ENCODE measurements at places on chromosomes 6 and 20. TPM values are rescaled to one million over a fixed set of nuclear protein-coding genes. Genes with fewer than 3 reads are reported as not detected.

DNA sequence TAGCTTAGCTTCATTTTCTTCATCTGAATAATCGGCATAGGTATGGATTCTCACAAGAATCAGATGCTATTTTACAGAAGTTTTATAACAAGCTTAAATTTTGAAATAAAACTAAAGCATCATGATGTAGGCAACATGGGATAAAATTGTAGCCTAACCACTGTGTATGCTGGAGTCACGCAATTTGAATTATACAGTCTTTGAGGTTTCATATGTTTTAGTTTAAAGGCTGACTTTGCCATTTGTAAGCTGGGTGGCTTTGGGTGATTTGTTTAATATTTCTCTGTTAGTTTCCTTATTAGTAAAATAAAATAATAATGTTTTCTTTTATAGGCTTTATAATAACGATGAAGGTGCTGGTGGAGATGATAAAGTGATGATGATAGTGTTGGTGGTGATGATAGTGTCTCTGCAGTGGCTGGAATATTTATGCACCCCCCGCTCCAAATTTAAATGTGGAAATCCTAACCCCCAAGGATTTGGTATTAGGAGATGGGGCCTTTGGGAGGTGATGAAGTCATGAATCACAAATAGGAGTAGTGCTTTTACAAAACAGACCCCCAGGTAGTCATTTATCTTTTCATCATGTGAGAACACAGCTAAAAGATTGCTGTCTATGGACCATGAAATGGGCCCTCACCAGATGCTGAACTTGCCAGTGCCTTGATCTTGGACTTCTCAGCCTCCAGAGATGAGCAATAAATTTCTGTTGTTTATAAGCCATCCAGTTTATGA is 42.0 kb downstream of the DOK5 start:
- no peak for DNase-seq

- no peak for DNase-seq
Measured at GRCh38 chr6:138662471-138662870, 111.1 kb upstream of the CCDC28A start.

WRNIP1 gene
- 63.4 TPM for total RNA-seq

ULBP1 gene
- 3.4 TPM for total RNA-seq

DNA sequence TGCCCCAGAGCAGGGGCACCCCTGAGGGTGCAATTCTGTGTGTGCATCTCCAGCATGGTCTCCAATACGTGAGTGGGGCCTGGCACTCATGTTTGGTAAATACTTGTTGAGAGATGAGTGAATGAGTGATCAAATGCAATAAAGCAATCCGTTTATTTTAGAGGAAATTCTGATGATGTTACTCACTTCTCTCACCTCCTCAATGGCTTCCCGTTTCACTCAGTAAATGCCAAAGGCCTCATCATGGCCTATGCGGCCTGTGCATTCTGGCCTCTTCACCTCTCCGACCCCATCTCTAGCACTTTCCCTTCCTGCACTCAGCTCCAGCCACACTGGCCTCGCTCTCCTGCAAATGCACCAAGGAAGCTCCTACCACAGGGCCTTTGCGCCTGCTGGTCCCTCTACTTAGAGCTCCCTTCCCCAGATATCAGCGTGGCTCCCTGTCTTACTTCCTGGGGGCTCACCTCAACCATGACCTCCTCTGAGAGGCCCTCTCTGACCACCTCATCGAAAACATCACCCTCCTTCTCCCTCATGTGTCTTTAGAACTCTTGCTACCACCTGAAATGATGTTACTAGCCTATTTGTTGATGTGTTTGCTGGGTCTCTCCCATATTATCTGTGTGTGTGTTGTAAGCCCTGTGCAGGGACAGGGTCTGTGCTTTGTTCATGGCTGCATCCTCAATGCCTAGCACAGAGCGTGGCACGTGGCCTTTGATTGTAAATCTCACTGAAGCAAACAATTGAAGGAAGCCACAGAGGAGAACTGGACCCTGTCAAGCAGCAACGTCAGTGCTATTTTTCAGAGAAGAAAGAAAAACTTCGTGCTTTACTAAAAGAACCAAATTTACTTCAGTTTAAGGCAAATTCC is 42.6 kb downstream of the RAB44 start:
- DNase-seq = no peak

GPSM3 gene
- total RNA-seq = 3.9 TPM

GRCh38 chr20:41408156-41408794 is 41.7 kb upstream of the EMILIN3 start:
- DNase-seq = no peak

DNA sequence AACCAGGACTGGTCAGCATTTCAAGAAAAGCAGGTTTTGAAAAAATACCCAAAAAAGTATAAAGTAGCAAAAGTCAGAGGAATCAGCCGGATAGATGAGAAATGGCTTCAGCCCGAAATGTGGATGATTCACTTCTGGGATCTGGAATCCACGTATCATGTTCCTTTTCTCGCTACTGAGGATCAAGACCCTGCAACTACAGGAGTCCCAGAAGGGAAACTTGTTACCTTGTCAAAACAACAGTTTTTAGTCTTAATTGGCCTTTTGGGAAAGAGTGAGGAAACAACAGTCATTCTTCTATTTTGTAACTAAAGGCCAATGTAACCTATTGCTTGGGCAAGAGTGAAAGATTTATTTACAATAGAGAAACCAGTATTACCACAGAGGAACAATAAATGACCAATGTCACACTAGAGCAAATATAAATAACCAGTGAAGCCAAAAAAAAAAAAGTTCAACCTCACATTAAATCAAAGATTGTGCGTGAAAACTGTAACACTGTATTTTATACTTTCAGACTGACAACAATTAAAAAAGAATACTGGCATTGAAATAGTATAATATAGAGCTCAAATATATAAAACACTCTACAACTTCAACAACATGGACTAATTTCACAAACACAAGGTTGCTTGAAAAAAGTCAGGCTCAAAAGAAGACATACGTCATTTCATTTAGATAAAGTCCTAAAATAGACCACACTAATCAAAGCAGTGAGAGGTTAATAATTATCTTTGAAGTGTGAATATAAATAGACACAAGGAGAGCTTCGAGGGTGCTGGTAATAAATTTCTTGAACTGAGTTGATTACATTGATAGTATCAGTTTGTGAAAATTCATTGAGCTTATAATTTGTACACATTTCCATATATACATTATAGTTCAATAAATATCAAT is 116.2 kb downstream of the GFRAL start:
- peak; percentile 25 for DNase-seq

GRCh38 chr6:54291146-54291545 is 17.1 kb upstream of the TINAG start:
- peak; percentile 23 for DNase-seq

CD40 gene
- 6.2 TPM for total RNA-seq

DNA sequence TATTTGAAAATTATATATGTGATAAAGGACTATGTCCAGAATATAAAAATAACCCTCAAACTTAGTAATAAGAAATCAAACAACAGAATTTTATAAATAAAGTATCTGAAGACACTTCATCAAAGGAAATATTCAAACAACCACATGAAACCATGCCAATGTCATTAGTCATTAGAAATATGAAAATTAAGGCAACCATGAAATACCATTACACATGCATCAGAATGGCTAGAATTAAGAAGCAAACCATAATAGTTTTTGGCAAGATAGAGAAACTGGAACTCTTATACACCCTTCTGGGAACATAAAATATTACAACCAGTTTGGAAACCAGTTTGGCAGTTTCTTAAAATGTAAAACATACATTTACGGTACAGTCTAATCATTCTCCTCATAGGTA is 137.2 kb upstream of the ADGRB3 start:
- no peak for DNase-seq

GRCh38 chr6:90370493-90370959 is 73.9 kb upstream of the BACH2 start:
- DNase-seq = no peak

GRCh38 chr20:14792915-14793314 is 455.5 kb upstream of the FLRT3 start:
- no peak for DNase-seq

DNA sequence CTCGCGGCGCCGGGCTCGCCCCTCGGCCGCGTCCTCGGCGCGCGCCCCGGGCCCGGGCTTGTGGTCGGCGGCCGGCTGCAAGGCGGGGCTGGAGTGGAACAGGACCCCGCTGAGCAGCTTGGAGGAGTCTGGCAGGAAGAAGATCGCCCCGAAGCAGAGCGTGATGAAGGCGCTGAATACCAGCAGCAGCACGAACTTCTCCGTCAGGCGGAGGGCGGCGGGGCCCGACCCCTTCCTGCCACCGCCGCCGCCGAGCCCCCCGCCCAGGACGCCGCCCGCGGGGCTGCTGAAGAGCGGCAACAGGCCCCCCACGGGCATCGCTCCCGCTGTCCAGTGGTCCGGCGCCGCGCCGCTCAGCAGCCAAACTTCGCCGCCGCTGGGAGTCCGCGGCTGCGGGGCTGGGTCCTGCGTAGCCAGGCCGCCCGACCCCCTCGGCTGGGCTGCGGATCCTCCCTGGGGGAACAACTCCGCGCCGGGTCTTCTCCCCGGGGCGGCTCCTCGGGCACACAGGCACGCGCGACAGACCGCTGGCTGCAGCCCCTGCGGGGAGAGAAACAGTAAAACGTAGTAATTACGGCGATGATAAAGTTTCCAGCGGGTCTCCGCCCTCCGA is 707 bp downstream of the MAN1A1 start:
- no peak for DNase-seq

- no peak for DNase-seq
Measured at GRCh38 chr20:6838181-6838826, 70.8 kb downstream of the BMP2 start.

GRCh38 chr6:150134280-150134920 is 8.4 kb upstream of the PPP1R14C start:
- DNase-seq = peak; percentile 31

BPI gene
- 0.10 TPM for total RNA-seq

DNA sequence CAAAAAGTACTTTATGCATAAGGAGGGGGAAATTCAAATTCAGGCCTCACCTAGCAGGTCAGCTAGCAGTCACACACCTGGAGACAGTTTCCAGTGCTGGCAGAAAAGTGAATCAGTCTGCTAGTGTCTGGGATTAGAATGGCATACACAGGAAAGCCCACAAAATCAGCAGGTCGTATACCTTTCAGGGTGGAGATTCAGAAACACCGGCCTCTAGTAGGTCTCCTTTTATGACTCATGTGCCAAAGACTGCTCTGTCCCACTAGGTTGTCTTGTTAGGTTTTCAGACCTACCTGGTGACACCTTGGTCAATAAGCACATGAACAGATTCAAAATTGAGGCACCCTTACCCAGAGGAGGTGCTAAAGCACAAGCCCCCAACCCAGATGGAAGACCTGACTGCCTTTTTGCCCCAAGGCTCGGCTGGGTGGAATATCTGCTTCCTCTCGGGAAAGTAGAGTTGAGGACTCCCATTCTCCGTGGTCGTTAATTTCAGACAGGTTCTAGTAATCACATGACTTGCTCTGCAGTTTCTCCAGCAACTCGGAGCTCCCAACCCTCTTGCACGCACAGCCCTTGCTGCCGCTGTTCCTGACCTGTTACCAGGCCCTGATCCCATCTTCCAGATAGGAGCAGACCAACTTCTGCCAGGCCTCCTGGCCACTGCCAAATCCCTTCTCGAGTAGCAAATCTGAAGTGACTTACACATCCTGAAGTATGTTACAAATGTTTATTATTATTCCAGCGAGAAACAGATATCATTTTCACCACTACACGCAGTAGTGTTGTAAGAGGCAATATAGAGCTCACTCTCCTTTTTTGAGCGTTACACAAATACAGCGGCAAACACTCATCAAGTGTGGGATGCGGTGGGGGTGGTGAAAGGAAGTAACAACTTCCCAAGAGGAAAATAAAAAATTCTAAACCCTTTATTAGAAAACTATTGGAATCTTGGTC is 46.6 kb downstream of the AGPAT4 start:
- DNase-seq = no peak

TMC2 gene
- not detected for total RNA-seq

GRCh38 chr6:49088631-49089030 is 374.4 kb downstream of the MMUT start:
- no peak for DNase-seq

- DNase-seq = no peak
Measured at GRCh38 chr6:111215131-111215530, 127.8 kb downstream of the SLC16A10 start.

DNA sequence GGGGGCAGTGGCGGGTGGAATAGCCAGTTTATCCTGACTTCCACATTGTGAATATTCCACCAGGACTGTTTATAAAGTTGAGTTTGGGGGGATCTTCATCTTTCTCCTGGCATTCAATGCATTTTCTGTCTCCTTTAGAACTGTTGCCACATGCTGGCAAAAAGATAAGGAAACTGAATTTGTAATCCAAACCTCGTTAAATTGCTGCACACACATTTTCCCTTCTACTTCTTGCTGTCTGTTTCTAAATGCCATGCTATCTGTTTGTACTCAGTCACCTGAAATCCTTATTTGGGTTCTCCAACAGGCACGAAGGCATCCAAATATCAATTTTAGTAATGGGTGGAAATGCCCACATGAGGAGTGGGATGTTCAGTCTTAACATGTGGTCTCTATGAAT is 180.2 kb upstream of the CCN2 start:
- DNase-seq = no peak

DNA sequence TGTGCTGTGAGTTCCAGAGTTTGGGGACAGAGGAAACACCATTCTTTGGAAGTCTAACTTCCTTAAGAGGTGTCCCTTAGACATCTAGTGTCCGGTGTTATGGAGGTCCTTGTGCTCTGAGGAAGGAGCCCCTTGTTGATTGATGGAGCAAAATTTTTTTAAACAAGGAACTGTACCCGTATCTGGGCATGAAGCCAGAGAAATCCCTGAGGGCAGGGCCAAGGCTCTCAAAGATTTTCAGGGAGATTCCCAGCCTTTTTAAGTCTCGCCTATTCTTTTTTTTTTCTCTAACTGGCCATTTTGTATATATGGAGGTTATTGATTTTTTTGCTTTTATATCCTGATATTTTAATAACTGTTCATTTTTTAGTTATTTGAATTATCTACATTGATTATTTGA is 45.9 kb downstream of the TRIM38 start:
- DNase-seq = no peak

DNA sequence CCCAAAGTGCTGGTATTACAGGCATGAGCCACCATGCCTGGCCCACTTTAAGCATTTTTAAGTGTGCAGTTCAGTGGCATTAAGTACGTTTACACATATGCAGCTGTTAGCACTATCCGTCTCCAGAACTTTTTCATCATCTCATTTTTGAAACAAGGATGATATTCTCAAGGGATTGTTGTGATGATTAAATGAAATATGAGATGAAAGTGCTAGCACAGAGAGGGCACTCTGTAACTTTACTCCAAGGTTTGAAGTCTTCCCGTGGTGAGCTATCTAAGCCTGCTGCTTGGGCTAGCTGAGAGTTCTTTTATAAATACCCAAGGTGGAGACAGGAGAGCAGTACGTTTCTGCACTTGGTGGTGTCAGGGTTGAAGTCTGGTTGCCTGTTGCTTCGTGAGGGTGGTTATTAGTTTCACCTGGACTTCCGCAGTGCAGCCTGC is 6.6 kb downstream of the TM9SF4 start:
- DNase-seq = no peak

Measured in H4 (cell line).